Stimulated activated CD8-positive, alpha-beta memory T cell treated with anti-CD3 and anti-CD28 coated beads, Interleukin-7, amount 100 ng/mL, for 1 hour (primary cell): ENCODE measurements at places on chromosomes 4 and X.

- no peak for DNase-seq
These were observed 55.4 kb downstream of the TTC29 start for GRCh38 chr4:146890301-146890700.

DNA sequence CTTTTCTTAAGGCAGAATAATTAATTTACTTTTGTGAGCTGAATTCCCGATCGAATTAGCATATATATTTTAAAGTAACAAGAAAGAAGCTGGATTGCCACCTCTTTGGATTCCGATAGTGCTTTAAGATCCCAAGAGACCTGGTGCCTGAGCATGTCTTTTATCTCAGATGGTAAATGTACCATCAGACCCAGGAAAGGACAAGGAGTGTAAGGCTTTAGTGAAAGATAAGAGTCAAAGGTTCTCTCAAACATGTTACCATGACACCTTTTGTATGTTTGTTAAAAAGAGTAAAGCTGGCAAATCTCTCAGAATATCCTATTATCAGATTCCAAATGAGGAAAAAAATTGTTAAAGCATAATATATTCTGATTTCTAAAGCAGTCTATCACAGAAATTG lies 198.8 kb downstream of the PPP3CA start:
- DNase-seq: no peak

DNA sequence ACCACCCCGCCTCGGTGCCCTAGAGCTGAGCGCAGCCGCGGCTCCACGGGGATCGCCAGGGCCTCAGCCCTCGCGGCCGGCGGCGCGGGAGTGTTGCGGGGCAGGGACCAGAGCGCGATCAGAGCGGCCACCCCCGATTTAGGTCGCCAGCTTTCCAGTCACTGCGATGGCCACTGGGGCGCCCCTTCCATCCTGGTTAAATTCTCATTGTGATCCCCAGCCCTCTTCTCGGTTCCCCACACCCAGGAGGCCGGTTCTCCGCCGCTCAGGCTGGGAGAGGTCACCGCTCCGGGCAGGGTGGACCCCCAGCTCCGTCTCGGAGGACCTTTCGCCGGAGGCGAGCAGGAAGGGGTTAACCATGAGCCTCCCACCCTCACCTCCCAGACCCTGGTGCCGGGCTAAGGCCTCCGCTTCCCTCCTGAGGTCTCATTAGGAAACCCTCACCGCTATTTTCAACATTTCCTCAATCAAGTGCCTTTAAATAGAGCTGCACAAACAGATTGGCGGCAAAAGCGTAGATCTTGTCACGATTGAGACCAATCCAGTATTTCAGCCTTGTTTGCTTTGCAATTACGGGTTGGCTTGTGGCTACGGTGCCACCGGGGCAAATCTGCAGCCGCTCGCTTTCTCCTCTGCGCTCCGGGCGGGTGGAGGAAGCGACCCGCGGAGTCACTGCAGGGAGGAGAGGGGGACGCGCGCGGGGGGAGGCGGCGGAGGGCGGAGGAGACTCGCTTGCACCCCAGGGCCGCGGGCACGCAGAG lies 8.3 kb upstream of the HAND2 start:
- DNase-seq: no peak

- no peak for DNase-seq
These were observed 1125.5 kb downstream of the FAT4 start for GRCh38 chr4:126440297-126440696.

- no peak for DNase-seq
These were observed 382.2 kb upstream of the INTU start for GRCh38 chr4:127250577-127250976.

DNA sequence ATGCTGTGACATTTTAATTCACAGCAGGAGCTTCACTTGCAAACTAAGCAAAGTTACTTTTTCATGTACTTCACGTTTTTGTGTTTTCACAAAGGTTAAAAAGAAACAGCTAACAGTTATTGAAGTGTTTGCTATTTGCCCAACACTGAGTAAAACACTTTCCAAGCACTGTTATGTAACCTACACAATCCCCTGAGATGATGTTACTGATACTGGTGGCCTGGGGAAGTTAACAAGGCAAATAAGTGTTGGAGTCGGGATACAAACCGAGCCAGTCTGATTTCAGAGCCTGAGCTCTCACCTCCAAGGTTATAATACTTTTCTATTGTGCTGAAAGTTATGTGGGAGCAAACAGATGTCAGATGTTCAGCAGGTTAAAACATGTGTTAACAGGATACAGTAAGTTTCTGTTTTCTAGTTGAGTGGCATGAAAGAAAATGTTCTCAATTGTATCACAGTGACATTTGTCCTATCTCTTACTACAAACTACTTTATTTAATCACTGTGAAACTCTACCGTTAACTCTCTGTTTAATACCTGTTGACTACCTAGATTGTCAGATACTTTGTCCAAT lies 3.9 kb upstream of the CXCL13 start:
- no peak for DNase-seq

DNA sequence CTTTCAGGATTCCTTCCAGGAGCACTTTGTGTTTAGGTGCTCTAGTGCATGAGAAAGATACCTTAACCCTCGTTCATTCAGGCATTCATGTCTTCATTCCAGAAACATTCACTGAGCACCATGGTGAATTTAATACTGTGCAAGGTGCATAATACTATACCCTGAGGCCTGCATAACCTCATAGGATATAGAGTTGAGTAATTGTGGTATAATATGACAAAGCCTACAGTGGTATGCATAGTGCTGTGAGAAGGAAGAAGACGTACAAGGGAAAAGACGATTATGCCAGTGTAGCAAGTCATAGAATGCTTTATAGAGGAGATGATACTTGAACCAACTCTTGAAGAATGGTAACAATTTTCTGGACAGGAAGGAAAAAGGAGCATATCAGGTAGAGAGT lies 34.3 kb downstream of the MTM1 start:
- DNase-seq: no peak

- no peak for DNase-seq
These were observed 87.1 kb downstream of the RLIM start for GRCh38 chrX:74527350-74527749.

GRCh38 chrX:151977009-151977408 lies 2.5 kb upstream of the GABRE start:
- DNase-seq: no peak

DNA sequence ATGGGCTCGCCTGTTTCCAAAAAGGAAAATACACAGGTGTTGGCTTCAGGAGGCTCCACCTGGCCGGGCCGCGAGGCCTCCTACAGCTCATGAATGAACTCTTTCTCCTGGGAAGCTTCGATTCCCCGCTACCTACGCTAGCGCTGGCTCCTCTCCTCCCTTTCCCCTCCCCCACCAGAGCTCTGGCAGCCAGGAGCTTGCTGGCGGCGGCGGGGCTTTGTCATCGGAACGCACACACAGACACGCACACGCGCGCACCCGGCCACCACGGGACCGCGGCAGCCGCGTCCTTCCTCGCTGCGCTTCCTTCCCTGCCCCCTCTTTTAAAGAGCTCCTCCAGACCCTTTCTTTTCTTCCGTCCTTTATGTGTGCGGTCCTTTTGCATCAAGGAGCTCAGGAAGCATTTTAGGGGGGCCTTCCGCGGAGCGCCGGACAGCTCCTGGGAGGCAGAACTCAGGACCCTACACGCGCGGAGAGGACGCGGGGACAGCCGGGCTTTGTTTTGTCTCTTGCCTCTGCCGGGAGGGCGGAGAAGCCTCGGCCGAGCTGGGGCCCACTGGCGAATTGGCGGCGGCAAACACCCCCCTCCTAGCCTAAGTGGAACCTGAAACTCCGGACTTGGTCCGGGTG lies 70.2 kb upstream of the BCOR start:
- DNase-seq: no peak

DNA sequence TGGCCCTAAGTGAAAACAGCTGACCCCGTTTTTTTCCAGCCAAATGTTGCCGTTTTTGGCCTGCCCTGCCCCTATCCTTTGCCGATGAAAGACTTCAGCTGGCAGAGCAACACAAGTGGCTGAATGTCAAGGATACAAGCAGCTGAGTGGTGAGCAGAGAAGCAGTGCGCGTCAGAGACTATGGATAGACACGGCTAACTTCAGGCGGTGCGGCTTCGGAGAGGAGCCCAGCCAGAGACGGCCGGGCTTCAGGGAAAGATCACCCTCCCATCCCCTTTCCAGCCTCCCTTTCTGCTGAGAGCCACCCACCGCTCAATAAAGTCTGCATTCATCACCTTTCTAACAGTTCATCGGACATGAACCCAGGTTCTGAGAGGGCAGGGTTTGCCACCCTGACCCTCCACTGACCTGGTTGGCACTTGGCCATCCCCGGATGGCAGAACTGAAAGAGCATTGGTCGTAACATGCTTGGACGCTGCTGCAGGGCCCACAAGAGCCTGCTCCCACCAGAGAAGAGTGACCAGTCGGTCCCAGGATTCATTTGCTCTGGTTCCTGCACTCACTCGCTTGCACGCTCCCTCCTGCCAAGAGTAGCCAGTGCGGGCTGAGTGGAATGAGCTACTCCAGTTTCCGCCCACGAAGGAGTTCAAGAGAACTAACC lies 125.8 kb downstream of the PPEF1 start:
- no peak for DNase-seq

GRCh38 chrX:68307769-68308168 lies 125.5 kb downstream of the OPHN1 start:
- DNase-seq: no peak

DNA sequence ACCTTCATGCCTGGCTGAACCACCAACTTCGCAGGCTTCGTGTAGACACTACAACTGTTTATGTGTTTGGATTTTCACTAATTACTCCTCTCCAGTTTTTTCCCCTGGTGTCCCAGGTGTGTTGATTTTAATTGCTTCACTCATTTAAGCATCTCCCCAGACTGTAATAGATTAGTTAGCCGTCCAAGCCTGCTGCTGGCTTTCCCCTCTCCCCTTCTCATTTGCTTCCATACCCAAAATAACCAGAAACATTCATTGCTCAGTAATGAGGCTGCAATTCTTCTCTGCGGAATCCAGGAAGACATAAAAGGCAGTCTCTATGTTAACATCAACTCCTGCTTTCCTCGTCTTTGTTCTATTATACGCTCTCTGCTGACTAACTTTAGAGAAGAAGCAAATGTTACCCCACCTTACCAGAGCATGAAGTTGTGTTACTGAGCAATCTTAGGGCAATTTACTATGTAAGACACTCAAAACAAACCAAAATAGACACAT lies 37.9 kb upstream of the SCRG1 start:
- no peak for DNase-seq

- no peak for DNase-seq
These were observed 250.8 kb upstream of the SFRP2 start for GRCh38 chr4:154039435-154040343.

DNA sequence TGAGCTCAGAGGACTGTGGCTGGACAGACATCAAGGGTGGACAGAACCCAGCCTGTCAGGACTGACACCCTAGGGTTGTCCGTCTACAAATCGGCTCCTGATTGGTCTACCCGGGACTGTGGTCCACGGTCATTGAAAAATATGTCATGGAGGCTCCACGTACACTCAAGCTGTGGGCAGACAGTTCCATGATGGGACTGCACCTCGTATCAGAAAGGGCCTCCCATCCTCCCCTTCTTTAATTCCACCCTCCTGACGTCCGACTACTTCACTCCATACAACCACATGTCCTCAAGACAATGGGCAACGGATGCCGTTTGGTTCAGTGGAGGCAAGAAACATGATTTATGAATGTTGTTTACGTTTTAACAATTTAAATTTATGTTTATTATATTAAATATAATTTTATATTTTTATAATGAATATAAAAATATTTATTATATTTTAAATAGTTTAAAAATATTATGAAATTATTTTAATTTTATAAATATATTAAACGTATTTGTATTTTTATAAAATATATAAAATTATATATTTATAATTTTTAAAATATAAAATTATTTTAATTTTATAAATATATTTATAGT lies 58.0 kb upstream of the SHOX start:
- no peak for DNase-seq

GRCh38 chrX:78024349-78025059 lies 55.1 kb upstream of the PGAM4 start:
- DNase-seq: no peak

- no peak for DNase-seq
These were observed 160.8 kb downstream of the NAA11 start for GRCh38 chr4:79164907-79165610.
